ENCODE measurements at places on chromosomes 12 and 14.

- DNase-seq, result no peak
Measured at GRCh38 chr12:101995684-101996083, 66.1 kb downstream of the WASHC3 start.

- no peak for DNase-seq
Measured at GRCh38 chr12:126681676-126682075, 1585.3 kb upstream of the TMEM132C start.

- no peak for DNase-seq
Measured at GRCh38 chr12:108287227-108287626, 51.9 kb downstream of the CMKLR1 start.

- DNase-seq, result no peak
Measured at GRCh38 chr12:27781680-27782079, 1.6 kb upstream of the MANSC4 start.

DNA sequence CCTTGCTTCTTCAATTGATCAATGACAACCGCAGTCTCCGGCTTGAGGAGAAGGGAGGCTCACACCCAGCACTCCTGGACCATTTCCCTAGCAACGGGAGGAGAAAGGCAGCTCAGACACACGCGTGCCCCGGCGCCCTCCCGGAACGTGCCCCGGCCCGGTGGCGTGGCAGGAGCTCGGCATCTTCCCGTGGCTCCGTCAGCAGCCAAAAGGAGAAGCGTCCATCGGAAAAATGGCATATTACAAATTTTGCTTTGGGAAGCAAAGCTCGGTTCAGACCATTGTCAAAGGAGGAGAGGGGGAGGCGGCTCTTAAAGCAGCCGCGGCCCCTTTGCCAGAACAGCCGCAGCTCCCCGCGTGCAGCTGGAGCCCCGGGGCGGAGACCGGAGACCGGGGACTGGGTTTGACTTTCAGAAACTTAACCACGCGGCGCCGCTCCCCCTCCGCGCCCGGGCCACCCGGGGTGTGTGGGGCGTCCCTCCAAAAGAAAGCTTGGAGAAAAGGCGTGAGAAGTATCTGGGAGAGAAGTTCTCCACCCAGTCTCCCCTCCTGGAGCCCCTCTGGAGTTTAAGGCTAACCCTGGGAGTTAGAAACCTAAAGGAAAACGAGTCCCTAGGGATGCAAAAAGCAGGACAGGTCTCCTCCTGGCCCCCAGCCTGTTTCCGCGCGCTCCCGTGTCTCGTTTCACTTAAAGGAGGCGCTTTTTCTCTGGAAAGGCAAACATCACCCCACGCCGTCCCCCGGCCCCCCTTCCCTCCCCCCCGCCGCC is 545 bp downstream of the PPFIA2 start:
- no peak for DNase-seq
